ENCODE measurements at places on chromosomes 4 and X.

DNA sequence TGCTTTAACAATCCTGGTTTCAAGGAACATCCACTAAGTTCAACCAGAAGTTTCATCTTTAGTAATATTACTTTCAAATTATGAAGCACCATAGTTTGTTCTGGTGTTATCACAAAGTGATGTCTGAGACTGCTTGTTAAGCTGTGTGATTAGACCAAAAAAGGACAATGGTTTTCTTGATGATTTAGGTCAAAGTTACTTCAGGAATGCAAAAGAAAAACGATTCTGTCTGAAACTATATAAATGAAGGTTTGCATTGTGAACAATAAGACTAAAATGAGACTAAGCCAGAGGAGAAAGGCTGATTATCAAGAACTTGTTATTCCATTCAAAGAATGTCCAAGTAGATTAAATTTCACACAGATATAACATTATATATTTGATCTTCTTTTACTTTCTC lies 122.4 kb upstream of the ETNPPL start:
- no peak for DNase-seq

- DNase-seq: no peak
Measured at GRCh38 chrX:70554081-70554480, 109.4 kb downstream of the DLG3 start.

GRCh38 chr4:81405900-81406401 lies 65.8 kb downstream of the RASGEF1B start:
- no peak for DNase-seq

- no peak for DNase-seq
Measured at GRCh38 chr4:75698162-75698962, 25.2 kb upstream of the G3BP2 start.

DNA sequence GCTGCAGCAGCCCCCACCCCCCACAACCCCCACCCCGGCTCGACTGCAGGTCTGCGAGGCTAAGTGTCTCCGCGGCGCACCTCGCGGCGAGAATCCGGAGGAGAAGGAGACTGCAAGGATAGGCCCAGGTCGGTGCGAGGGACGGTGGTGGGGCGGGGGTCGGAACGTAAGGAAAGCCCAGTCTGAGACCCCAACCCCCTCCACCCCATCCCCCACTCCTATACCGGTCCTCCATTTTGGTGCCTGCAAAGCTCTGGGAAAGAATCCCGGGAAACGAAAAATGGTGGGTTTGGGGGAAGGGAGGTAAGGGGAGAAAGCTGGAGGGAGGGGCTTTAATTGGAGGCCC lies 614 bp downstream of the BEX3 start:
- no peak for DNase-seq

GRCh38 chr4:124212815-124213630 lies 499.5 kb downstream of the ANKRD50 start:
- DNase-seq: no peak

- DNase-seq: no peak
Measured at GRCh38 chr4:61571761-61572559, 371.8 kb downstream of the ADGRL3 start.

GRCh38 chr4:150117629-150118028 lies 39.4 kb downstream of the DCLK2 start:
- DNase-seq: no peak

DNA sequence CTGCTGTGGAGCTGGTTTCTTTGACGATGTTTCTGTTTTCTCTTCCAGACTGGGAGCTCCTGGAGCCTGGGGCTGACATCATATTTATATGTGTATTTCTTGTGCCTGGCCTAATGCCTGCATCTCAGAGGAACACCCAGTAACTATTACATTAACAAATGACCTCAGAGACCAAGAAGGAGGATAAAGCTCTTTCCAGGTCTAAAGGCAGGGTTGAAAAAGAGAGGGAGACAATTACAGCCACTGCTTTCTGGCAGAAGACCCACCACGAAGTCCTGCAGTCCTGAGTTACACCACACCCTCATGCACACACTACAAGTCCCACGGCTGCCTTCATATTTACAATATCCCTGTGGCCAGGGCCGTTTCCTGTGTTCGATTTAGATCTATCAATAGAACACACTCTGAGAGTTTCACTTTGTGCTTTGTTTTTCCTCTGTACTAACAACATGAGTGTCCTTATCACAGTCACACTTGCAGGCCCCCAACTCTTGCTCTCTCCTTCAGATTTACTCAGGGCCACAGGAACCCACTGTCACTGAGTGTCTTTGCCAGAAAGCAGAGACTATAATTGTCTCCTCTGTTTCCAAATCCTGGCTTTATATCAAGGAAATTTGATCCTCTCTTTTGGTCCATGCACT lies 535.5 kb downstream of the MID1IP1 start:
- DNase-seq: no peak

DNA sequence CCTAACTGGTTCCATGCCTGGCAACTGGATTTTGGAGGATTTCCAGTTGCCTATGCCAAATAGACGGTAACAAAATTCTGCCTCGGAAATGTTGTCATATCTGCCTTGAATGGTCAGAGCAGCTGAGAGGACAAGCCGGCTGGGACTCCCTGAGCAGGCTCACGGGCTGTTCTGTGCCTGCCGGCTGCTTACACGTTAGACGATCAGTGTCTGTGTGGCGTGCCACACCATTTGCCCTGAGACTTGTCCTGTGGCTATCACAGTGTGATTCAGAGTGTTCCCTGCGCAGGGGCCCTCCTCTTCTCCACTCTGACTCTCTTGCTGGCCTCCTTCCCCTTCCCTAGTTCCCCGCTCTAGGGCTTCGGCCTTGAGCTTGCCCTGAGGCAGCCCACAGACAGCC lies 42.4 kb downstream of the RAI2 start:
- DNase-seq: no peak

DNA sequence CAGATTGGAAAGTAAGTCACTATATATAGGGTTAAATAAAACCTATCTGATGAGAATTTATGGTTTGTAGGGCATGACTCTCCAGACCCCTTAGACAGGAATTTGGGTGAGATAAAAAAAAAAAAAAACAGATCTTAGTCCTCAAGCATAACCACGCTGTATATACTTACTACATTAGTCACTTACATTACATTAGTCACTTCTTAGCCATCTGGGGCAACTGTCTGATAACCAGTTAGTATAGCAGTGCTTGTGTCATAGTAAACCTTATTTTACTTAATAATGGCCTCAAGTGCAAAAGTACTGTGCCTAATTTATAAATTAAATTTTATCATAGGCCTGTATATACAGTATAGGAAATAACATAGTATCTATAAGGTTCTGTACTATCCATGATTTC lies 60.2 kb upstream of the RPS6KA6 start:
- no peak for DNase-seq

DNA sequence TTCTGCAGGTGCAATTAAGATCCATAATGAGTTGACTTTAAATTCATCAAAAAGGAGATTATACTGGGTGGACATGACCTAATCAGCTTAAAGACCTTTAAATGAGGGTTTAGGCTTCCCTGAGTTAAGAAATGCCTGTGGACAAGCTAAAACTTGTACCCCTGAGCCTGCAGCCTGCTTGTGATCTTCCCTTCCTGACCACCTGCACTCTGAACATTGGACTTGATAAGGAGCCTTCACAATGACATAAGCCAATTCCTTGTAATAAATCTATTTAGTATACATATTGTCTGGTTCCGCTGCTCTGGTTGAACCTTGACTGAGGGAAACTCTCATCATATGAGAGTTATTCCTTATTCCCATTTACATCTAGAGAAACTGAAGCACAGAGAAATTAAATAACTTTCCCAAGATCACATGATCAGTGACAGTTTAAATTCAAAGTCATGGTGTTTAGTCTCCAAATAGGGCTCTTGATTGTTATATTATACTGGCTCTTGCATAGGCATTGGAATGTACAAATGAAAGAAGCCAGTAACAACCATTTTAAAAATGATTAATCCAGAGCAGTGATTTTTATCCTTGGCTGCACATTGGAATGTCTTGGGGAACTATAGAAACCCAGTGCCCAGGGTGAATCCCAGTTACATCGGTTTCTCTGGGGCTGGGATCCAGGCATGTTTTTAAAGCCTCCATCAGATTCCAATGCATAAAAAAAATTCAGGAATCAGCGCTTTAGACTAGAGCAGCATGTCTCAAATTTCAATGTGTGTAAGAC lies 136.1 kb downstream of the MSL3 start:
- DNase-seq: no peak

GRCh38 chr4:128528793-128529553 lies 241.4 kb upstream of the PGRMC2 start:
- no peak for DNase-seq

- DNase-seq: no peak
Measured at GRCh38 chr4:621296-622070, 3.9 kb upstream of the PDE6B start.

GRCh38 chrX:857376-857775 lies 226.8 kb downstream of the SHOX start:
- DNase-seq: no peak

GRCh38 chr4:2944586-2945526 lies 18.4 kb downstream of the NOP14 start:
- DNase-seq: no peak

DNA sequence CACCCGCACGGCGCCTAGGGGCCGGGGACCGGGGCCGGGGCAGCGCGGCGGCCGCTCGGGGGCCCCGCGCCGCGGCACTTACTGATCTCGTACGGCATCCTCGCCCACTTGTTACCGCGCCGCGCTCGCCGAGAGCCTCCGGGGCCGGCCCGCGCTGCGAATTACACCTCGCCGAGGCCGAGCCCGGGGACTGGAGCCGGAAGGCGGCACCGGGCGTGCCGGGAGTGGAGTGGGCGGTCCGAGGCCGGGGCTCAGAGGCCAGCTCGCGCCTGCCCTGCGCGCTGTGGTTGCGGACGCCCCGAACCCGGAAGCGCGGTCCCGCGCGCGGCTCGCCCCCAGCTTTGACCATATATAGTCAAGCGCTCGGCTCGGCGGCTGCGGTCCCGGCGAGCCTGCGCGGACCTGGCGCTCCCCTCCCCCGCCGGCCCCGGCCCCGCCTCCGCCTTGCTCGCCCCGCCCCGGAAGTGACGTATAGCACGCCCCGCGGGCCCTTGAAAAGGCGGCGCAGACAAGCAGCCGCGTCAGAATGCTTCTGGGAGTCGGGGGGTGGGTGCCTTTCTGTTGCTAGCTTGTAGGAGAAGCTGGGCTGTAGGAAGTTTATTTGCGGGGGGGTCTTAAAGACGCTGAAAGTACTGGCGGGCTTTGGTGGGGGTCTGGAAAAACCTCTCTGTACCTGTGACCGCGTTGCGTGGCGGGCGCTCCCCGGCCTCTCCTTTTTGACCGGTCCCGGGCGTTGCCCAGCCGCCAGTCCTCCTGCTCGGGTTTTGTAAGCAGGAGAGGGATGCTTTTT lies at the start of gene WDR1:
WDR1 (minus strand) TSS at position 231 of the 790 bp plus-strand sequence; CDS start at position 98, 133 bp downstream.
- DNase-seq: peak; percentile 89

GRCh38 chr4:40152637-40153036 lies 44.2 kb upstream of the RHOH start:
- no peak for DNase-seq

DNA sequence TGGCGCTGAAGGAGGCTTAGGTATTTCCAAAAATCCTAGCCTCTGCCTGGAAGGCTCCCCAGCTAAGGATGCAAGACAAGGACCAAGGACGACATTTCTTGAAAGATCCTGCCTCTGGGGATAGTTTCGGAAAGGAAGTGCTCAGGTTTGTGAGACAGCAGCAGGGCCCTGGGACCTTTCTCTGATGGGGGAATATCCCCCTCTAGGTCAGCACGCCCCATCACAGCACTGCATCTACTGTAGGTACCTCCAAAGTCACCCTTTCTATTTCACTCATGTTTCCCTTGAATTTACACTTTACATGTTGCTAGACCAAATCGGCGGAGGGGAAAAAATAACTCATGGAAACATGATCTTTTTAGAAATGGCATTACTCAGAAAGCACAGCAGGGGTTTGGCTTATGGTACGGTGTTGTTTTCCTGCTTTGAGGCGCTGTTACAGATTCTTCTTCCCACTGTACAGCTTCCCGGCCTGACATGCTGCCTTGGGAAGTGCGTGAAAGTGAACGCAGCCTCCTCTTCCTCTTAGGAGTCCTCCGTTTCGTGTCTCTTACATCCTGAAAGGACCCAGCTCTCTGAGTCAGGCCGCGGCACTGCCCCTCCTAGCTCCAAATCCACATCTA lies 77.2 kb upstream of the DHRSX start:
- DNase-seq: no peak

Data from NK-92 treated with Interleukin-12 subunit alpha and Interleukin-12 subunit beta, amount 100 ng/mL, for 24 hours (cell line).